Stimulated activated CD4-positive, alpha-beta T cell treated with anti-CD3 and anti-CD28 coated beads, Interleukin-1b, Interleukin-23, amount 100 ng/mL, for 4 hours (primary cell): ENCODE measurements at places on chromosomes 2 and 18.

GRCh38 chr2:119553687-119554344, 9.6 kb downstream of the CFAP221 start:
- DNase-seq, result no peak

- DNase-seq, result no peak
Observed at GRCh38 chr18:57649556-57650500, 28.2 kb upstream of the NARS1 start.

GRCh38 chr2:19847486-19847885, 54.3 kb downstream of the TTC32 start:
- no peak for DNase-seq

GRCh38 chr2:109126501-109126860, 2.5 kb upstream of the SH3RF3 start:
- no peak for DNase-seq

- DNase-seq, result no peak
Observed at GRCh38 chr2:224520064-224520463, 65.1 kb downstream of the CUL3 start.

GRCh38 chr2:73961274-73961673, 23.4 kb upstream of the TET3 start:
- DNase-seq, result no peak

GRCh38 chr2:213147538-213147937, 3.9 kb downstream of the IKZF2 start:
- no peak for DNase-seq

DNA sequence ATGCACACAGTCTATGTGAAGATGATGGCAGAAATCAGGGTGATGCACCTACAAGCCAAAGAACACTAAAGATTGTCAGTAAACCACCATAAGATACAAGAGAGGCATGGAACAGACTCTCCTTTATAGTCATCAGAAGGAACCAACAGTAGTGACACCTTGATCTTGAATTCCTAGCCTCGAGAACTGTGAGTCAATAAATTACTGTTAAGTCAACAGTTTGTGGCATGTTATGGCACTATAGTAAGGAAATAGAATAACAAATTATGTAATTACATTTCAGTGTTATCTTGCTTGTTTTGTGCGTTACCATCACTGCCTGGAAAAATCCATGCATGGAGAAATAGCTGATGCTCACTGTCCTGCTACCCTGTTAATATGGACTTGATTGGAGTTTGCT, 110.2 kb upstream of the LRP1B start:
- DNase-seq, result no peak
